ENCODE measurements at places on chromosomes 5 and 9.

DNA sequence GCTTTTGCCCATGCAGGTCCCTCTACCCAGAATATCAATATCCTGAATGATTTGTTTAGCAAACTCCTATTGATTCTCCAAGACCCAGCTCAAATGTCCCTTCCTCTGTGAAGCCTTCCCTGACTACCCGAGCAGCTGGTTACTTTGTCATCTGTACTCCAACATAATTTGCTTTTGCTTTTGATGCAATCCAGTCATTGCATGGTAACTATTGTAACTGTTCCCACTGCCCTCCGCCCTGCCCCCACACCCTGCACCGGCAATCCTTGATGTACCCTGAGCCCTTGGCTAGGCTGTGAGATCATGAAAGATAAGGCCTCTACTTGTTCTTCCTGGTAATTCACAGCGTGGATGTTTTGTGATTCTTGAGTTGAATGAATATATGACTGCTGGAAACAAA lies 119.9 kb upstream of the BOD1 start:
- DNase-seq: no peak

GRCh38 chr9:134225816-134226215 lies 61.5 kb upstream of the RNU6ATAC start:
- no peak for DNase-seq

GRCh38 chr5:160057256-160057655 lies 48.3 kb downstream of the TTC1 start:
- no peak for DNase-seq

DNA sequence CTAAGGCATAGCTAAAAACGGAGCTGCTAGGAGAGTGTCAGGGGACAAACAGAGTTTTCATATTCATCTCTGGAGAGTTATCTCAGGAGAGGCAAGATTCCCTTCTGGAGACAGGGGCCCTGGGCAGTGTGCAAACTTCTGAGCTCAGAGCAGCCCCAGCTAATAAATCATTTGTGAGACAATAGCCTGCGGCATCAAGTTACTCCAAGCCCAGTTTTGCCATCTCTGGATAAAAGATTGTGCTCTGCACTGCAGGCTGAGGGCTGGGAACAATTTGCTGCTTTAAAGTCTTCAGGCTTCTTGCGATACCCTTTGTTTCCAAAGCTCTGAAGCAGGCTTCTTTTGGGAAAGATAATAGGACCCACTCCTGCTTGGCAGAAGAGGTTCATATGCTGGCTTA lies 164.3 kb upstream of the BRINP1 start:
- no peak for DNase-seq

DNA sequence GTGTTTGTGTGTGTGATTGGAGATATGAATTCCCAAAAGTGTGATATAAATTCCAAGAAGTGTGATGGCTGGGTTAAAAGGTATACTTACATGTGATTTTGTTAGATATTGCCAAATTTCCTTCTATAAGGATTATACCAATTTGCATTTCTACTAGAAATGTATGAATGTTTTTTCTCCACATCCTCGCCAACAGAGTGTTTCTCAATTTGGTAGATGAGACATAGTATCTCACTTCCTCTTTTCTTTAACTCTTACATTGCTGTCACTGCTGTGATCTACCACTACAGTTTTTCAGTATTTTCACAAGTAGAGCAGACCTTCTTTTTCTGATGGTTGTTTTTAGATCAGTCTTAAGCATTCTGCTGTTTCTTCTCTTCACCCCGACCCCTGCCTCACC lies 111.3 kb downstream of the FER start:
- DNase-seq: no peak

GRCh38 chr5:83025690-83026478 lies 51.3 kb downstream of the TMEM167A start:
- DNase-seq: no peak

- no peak for DNase-seq
Measured at GRCh38 chr5:78638423-78638822, 10.1 kb downstream of the LHFPL2 start.

DNA sequence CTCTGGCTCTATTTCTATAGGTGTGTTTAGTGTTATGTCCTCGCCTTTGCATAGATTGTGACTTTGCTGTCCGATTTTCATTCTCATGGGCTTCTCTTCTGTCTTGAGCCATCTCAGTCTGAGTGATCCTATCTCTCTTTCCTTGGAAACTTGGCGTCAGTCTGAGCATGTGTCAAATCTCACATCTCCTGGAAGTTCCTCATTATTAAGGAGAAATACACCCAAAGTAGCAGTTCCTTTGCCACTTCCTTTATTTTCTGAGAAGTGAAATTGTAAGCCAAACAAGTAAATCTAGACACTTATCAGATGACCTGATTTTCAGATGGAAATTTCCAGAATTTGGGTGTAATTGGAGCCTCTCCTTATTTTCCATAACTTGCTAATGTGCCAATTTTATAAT lies 126.9 kb upstream of the ANKH start:
- DNase-seq: no peak

GRCh38 chr9:77752554-77752953 lies 104.4 kb upstream of the GNA14 start:
- no peak for DNase-seq

- DNase-seq: no peak
Measured at GRCh38 chr9:91180930-91181268, 180.8 kb downstream of the AUH start.

DNA sequence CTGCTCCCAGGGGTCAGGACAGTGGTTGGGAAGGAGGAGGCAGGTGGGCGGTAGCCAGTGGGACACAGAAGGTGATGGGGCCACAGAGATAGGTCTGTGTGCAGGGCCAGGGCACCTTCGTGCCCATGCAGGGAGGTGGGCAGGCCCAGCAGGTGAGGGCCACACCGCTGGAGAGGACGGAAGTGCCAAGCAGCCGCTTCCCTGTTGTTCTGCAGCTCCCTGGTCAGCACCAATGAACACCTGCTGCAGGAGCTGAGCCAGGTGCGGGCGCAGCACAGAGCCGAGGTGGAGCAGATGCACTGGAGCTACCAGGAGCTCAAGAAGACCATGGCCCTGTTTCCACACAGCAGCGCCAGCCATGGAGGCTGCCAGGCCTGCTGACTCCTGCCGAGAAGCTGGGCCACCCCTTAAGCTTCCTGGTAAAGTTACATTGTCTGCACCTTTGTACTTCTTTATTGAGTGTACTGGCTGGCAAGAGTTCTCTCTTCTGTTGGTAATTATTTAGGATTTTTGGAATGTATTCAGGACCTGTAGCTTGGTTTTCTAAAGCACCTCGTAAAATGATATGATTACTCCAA lies 40.3 kb downstream of the TPPP start:
- no peak for DNase-seq

- no peak for DNase-seq
Measured at GRCh38 chr5:10400411-10400810, 41.3 kb upstream of the ROPN1L start.

DNA sequence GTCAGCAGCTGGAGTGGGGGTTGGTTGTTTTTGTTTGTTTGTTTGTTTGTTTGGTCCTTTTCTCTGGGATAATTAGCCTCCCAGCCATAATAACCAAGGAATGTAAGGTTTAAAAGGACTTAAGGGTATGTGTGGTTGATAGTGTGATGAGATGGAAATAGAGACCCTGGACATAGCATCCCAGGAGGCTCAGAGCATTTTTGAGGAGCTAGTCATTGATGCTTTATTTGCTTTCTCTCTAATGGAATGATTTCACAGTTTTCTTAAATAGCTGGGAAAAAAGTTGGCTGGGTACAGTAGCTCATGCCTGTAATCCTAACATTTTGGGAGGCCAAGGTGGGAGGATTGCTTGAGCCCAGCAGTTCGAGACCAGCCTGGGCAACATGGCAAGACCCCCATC lies 45.1 kb downstream of the TTC1 start:
- no peak for DNase-seq

DNA sequence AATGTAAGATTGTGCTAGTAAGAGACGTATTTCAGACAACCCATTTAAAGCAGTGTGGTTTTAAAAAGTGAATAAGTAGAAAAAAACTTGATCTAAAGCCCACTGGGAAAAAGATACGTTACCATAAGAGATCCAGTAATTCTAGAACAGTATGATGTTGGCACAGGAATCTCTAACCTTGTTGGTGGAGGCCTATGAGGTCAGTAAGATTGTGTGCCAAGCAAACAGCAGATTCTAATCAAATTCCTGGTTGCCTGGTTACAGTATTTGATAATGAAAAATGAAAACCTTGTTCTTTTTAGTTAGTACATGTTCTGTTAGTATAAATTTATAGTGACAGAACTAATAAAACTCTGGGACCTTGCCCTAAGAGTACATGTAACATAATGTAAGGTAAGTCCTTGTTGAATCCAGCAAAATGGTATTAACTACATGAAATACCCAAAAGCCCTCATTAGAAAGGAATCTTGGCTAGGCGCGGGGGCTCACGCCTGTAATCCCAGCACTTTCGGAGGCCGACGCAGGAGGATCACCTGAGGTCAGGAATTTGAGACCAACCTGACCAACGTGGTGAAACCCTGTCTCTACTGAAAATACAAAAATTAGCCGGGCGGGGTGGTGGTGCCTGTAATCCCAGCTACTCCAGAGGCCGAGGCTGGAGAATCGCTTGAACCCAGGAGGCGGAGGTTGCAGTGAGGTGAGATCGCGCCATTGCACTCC lies 33.2 kb upstream of the DMXL1 start:
- no peak for DNase-seq

DNA sequence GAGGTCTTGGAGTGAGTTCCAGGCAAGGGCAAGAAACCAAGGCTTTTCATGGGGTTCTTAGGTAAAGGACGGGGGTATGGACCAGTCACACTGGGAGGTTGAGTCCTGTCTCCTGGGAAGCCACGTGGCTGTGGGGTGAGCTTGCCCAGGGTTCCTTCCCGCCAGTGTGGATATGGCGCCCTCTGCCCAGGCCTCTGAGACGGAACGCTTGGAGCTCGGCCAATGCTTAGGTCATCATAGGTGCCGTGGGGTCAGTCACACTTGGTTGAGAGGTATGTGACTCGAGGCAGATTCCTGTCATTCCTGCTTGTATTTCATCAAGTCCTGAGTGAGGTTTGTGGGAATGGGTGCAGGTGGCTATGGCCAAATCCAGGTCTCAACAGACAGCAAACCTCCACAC lies 46.2 kb downstream of the TENT4A start:
- DNase-seq: no peak

- DNase-seq: no peak
Measured at GRCh38 chr9:34001298-34001697, 47.4 kb downstream of the UBAP2 start.

DNA sequence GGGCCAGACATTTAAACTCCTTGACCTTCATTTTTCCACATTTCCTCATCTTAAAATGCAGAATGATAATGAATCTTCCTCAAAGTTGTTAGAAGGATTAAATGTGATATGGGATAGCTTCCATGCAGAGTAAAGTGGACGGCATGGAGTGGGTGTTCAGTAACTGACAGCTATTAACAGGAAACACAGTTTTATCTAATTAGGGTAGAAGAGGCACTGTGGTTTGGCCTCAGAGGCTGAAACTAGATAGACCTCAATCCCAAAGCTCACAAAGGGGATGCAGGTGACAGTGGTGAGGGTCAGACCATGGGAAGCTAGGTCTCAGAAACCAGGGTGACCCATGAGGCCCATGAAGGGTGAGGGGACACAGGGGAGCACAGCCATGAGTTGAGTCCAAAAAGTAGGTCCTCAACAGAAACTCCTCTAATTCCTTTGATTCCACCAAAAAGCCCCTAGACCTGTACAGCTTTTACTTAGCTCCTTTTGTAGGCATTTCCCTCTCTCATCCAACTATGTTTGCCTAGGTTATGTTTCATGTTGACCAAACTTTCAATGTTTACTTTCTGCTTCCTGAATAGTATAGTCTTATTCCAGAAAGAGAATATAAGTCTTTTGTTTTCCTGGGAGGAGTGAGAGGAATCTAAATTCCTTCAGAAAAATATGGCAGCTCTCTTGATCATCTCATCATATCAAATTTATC lies 27.9 kb upstream of the GLDC start:
- no peak for DNase-seq

- DNase-seq: no peak
Measured at GRCh38 chr5:119378075-119378700, 22.4 kb downstream of the TNFAIP8 start.

DNA sequence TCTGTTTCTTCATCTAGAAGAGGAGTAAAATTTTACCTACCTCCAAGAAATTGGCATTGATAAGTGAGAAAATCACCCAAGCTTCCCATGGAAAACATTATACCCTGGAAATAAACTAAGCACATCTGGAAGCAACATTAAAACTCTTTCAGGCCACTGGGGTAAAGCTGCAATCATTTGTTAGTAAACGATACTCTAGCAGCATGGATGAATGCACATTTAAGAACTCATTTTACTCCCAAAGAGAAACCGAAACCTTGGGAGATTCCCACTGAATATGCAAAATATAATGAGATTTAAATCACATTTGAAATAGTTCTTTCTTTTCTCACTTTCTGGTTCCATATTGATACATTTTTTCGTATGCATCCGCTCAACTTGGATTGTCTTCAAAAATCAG lies 467.5 kb downstream of the EFNA5 start:
- no peak for DNase-seq

DNA sequence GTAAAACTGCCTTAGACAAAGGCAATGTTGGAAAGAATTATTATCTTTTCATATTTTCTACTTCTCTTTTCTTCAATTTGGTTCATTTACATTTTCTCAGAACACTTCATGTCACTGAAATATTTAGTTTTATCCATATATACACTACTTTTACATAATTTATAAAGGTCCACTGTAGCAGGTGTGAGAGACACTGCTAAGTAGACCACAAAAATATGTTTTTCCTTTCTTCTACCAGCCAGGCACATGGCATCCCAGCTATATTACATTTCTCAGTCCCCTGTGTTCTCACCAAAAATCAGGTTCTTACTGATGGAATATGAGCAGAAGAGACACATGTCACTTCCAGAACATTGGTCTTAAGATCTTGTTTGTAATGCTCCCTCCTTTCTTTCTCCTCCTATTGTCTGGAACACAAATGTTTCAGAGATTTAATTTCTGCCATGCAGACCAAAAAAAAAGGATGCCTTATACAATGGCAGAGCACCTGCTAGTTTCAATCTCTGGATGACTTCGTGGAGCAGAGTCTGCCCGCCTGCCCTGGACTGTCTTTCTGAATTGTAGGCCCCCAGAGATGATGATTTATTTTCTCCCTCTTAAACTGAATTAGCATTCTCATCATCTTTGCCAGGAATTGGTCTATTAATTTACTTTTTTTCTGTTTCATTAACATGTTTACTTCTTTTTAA lies 125.4 kb upstream of the ACOT12 start:
- no peak for DNase-seq

- DNase-seq: no peak
Measured at GRCh38 chr5:172905346-172906140, 53.7 kb upstream of the RPL26L1 start.

- DNase-seq: no peak
Measured at GRCh38 chr9:79577969-79578723, 6.4 kb downstream of the TLE4 start.

- no peak for DNase-seq
Measured at GRCh38 chr9:93958121-93958818, 3.1 kb upstream of the BARX1 start.

GRCh38 chr5:54234304-54234933 lies 76.0 kb downstream of the ARL15 start:
- no peak for DNase-seq

All from activated CD4-positive, alpha-beta T cell treated with anti-CD3 and anti-CD28 coated beads for 24 hours (primary cell).